ENCODE measurements at places on chromosomes 4 and X.

DNA sequence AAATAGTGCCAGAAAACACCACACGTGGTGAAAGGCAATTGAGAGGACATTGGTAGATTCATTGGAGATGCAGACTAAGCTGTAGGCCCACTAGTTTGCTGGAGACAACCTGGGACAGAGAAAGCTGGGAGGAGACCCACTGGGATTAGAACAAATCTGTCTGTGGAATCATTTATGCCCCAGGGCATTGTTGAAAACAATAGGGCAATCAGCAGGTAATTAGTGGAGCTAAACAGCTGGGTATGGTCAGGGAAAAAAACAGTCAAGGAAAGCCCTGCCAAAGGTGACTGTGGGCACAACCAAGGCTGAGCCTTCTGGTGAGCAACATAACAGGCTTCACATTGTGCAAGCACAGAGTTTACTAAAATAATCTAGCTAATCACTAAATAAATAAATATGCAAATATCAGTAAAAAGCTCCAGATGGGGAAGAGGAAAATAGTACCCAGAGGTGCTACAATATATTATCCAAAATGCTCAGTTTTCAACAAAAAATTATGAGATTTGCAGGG lies 9.0 kb downstream of the TCEAL3 start:
- DNase-seq: no peak

- DNase-seq: no peak
These were observed 121.3 kb downstream of the FHIP1A start for GRCh38 chr4:151530230-151530629.

- no peak for DNase-seq
These were observed 110.5 kb downstream of the PCDH18 start for GRCh38 chr4:137421796-137422195.

- DNase-seq: no peak
These were observed 5.5 kb downstream of the SEPSECS start for GRCh38 chr4:25154594-25155265.

DNA sequence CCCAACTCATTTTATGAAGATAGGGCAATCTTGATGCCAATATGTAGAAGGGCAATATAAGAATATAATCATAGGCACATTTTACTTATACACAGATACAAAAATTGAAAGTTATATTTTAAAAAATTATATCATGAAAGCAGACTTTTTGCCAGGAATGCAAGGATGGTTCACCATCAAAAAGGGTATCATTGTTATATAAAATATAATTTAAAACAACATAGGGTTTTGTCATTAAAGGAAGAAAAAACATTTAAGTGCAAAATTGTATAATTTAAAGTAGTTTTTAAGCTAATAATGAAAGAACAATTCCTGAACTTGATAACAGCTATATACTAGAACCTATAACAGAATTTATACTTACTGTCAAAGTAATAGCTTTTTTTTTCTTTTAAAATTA lies 15.9 kb downstream of the AREG start:
- DNase-seq: no peak
